ENCODE measurements at places on chromosomes 13 and 19.

DNA sequence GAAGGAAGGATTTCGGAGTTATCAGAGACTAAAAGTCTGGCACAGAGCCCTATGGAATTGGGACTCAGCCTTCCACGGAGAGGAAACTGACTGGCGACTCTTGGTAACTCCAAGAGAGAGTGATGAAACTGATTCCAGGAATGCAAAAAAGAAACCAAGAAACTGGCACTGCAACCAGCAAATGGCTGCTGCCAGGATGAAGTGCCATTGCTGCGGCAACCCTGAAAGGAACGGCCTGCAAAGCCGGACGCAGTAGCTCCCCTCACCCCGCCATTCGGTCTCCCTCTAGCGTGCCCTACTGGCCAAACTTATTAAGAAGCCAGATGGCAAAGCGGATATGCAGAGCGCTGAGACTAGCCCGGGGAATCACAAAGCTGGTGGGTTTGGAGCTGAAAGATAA lies 236.0 kb downstream of the PCDH9 start:
- peak; percentile 26 for DNase-seq

GRCh38 chr13:75305059-75305458 lies 176.9 kb downstream of the TBC1D4 start:
- DNase-seq = no peak

- peak; percentile 77 for DNase-seq
These were observed 157.2 kb downstream of the TM9SF2 start for GRCh38 chr13:99658261-99658991.

DNA sequence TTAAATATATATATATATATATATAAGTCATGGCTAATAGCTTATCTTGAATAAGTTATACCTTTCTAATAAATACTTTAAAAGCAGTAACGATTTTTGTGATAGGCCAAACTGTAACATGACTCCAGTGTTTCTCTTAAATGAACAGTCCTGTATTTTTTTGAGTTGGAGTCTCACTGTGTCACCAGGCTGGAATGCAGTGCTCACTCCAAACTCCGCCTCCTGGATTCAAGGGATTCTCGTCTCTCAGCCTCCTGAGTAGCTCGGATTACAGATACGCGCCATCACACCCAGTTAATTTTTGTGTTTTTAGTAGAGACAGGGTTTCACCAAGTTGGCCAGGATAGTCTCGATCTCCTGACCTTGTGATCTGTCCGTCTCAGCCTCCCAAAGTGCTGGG lies 814.2 kb upstream of the SLITRK5 start:
- no peak for DNase-seq

GRCh38 chr19:35977446-35978222 lies 17.4 kb upstream of the SDHAF1 start:
- no peak for DNase-seq

GRCh38 chr13:57673197-57673596 lies 41.7 kb downstream of the PCDH17 start:
- no peak for DNase-seq

DNA sequence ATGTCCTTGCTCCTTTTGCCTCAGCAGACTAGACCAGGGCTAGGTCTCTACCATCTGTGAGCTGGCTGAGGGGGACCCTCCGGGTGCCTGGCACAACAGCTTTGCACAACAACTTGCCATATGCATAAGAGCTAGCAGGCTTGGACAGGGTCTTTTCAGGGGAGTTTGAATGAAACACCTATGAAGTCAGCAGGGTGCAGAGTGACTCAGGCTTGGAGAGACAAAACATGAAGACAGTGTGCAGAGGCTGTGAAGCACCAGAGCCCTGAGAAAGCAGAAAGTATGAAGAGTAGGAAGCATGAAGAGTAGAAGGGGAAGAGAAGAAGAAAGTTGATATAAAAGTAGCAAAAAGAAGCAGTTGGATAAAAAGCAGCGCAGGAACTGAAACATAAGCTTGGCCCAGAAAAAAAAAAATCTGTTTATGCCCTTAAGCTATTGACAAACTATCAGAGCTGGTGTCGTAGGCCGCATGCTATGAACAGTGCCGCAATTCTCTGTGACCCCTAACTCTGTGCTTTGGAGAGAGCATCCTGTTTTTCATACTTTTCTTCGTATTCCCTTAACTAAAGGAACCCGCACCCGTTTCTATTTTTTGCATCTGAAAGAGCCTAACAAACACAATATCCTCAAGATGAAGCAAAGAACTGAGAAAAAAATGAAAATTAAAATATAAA lies 52.7 kb upstream of the FAM216B start:
- DNase-seq = no peak

GRCh38 chr19:56637976-56638555 lies 4.9 kb upstream of the SMIM17 start:
- DNase-seq = peak; percentile 80

DNA sequence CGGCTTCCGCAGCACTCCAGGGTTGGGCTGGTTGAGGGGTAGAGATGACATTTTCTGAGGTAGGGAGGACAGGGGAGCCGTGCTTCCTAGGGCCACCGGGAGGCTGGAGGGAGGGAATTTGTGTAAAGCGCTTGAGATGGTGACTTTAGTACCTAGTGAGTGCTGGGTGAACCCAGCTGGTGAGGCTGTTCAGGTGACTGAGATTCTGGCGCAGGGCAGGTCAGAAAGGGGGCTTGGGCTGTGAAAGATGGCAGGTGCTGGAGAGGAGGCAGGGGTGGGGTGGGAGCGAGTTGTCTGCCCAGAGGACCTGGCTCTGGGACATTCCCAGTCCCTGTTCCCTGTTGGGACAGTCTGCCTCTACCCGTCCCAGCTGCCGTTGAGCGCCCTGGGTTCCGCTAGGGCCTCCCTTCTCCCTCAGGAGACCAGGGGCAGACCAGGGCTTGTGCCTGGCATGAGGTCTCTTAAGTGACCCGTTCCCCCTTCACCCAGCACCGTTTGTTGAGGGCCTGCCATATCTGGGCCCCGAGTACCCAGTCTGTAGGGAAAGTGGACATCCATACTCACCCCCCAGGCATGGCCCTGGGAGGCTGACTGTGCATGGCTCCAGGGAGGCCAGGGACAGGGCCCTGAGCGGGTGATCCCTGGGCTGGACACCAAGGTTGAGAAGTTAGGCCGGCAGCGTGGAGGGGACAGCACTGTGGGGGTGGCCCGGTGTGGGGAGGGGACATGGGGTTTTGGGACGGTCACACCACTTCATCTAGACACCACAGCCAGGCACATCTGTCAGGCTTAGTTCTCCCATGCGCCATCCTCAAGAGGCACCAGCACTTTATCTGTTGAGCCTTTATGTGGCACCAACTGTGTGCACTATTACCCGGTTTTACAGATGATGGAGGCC lies 5.0 kb downstream of the PTOV1 start:
- DNase-seq = peak; percentile 32

DNA sequence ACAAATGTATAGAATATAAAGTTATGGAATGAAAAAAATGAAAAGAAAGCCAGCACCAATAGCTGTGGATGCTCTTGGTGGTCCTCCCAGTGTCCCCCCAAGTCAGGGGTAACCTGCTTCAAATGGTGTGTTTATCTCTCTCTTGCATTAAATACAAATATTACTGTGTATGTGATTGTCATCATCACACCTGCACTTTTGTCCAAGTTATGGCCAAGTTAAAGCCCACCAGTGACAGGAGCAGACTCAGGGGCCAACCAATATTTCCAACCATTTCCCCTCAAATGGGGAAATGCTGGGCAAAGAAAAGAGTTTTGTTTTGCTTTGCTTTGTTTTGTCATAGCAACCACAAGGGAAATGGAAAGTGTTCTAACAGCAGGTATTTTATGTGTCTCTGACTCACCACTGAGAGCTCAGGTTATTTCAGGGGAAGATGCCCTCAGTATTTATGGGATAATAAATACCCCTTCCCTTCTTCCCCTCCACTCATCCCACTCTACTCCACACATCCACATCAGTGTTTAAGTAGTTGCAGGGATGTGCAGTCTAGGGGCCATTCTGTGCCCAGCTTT lies 133.6 kb downstream of the COL4A1 start:
- no peak for DNase-seq

DNA sequence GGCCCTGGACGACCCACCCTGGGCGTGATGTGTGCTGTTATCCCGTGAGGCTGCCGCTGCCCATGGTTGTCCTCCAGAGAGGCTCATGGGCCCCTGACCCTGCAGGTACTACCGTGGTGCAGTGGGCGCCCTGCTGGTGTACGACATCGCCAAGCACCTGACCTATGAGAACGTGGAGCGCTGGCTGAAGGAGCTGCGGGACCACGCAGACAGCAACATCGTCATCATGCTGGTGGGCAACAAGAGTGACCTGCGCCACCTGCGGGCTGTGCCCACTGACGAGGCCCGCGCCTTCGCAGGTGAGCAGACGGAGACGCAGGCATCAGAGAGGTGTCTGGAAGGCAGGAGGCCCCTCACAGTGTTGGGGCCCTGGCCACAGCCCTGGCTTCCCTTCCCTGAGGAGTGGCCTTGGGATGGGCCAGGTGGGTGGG lies 11.1 kb upstream of the MARCHF2 start:
- no peak for DNase-seq

- DNase-seq = no peak
These were observed 61.0 kb downstream of the RASA3 start for GRCh38 chr13:114071410-114071809.

- no peak for DNase-seq
These were observed 863.3 kb downstream of the UQCRFS1 start for GRCh38 chr19:28349604-28350003.

DNA sequence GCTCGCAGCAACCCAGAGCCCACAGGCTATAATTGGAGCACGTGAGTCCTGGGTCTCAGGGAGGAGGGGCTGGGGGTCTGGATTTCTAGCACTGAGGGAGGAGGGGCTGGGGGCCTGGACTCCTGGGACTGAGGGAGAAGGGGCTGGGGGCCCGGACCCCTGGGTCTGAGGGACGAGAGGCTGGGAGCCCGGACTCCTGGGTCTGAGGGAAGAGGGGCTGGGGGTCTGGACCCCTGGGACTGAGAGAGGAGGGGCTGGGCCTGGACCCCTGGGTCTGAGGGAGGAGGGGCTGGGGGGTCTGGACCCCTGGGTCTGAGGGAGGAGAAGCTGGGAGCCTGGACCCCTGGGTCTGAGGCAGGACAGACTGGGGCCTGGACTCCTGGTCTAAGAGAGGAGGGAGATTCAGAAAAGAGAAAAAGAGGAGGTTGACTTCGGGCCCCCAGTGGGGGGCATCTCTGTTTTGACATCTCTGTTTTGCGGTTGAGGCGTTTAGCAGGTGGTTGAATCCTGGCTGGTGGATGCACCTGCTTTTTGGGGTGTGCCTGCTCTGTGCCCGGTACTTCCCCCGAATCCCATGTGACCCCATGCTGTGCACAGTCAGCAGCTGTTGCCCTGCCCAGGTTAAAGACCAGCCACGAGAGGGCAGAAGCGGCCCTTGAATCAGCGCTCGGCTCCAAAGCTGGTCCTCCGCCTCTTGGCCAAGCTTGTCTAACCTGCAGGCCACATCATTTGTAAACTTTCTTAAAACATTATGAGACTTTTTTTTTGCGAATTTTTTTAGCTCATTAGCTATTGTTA lies 10.5 kb downstream of the PVR start:
- peak; percentile 73 for DNase-seq
